ENCODE measurements at places on chromosomes 2 and 18. TPM values are rescaled to one million over a fixed set of nuclear protein-coding genes. Genes with fewer than 3 reads are reported as not detected.

Gene SLC30A3
- 0.47 TPM for total RNA-seq

Gene FTCDNL1
- total RNA-seq, result 2.8 TPM

Gene SLC9A4
- 0.18 TPM for total RNA-seq

Gene ECEL1
- 0.21 TPM for total RNA-seq

Gene ELMOD3
- total RNA-seq, result 21.7 TPM

Gene C2orf80
- total RNA-seq, result not detected

DNA sequence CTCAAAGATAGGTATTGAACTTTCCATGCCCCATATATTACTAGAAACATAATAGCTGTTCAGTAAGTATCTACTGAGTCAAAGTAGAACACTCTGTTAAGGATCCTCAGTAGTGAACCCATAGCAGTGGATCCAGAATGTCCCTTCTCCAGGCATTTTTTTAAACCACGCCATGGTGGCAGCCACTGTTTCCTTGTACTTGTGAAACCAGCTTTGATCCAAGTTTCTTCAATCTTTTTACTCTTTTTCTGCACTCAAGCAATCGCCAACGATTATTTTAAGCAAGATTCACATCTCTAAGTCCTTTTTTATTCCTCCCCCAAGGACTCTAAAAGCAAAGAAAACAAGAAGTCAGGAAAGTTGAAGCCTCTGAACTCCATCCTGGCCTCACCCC, 291.2 kb upstream of the SLC14A2 start:
- no peak for DNase-seq

DNA sequence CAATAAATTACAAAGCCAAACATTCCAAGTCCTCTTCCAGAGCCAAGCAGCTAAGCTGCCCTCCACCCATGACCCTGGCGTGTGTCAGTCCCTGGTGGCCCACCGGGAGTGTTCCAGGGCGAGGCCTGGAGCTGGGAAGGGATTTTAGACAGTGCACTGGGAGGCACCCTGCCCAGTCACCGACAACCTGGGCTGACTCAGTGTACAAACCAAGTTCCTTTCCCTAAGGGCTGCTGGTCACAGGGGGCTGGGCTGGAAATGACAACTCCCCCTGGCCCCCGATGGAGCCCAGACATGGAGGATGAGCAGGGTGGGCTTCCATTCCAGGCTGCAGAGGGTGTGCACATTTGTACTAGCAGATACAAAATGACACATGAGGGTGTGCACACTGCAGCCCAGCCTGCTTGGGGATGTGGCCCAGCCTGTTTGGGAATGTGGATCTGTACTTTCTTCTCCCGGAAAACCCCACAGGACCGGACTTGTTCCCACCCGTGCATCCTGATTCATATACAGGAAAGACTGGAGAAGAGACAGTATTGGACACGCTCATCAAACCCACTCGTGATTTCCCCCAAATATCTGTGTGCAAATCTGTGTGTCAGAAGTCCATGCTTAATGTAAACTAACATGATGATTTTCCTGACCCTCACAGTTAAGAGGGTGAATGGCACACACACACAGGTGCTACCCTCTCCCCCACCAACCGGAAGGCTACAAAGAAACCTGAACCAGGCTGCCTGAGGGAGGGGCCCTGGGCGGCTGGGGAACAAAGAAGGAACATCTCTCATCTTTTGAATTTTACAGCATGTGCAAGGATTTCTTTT, 58.9 kb downstream of the NDUFA10 start:
- DNase-seq, result no peak

GRCh38 chr2:120323214-120323613, 22.7 kb upstream of the INHBB start:
- no peak for DNase-seq

GRCh38 chr2:24903161-24904103, 16.6 kb downstream of the ADCY3 start:
- DNase-seq, result no peak

DNA sequence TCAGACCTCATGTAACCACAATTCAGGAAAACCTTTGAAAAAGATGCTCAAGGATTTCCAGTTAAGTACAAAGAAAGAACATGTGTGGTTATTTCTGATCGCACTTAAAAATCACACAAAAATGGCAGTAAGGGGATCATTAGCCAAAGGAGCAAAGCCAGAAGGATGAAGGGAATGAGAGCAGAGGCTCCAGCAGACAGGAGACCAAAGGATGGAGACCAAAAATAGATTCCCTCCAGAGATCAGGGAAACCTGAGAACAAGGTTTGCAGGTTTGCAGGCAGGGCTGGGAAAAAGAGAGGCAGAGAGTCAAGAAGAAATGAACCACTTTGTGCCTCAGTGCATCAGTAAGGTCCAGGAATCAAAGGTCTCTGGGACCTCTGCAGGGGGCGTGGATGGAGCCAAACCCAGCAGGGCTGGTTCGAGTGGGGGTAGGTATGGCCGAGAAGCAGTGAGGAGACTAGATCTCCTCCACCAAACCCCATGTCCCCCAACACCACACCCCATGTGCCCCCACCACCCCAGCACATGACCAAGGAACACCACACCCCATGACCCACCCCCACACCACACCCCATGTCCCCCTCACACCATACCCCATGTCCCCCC, 98.5 kb upstream of the GPC1 start:
- DNase-seq, result peak; percentile 8

DNA sequence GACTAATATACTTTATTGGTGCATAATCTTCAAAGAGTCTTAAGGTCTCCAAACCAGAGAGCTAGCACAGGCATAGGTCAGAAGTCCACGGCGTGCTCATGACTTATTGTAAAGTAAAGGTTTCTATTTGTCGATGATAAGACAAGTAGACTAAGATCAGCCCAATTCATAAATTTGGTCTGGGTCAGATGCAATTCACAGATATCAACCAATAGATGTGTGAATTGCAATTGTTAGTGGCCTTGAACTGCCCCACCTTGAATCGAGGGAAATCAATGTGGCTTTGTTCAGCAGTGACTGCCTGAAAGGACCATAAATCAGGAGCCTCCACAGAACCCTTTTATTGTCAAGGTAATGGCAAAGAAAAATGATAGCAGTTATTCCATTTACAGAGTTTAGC, 39.1 kb upstream of the CPS1 start:
- no peak for DNase-seq

DNA sequence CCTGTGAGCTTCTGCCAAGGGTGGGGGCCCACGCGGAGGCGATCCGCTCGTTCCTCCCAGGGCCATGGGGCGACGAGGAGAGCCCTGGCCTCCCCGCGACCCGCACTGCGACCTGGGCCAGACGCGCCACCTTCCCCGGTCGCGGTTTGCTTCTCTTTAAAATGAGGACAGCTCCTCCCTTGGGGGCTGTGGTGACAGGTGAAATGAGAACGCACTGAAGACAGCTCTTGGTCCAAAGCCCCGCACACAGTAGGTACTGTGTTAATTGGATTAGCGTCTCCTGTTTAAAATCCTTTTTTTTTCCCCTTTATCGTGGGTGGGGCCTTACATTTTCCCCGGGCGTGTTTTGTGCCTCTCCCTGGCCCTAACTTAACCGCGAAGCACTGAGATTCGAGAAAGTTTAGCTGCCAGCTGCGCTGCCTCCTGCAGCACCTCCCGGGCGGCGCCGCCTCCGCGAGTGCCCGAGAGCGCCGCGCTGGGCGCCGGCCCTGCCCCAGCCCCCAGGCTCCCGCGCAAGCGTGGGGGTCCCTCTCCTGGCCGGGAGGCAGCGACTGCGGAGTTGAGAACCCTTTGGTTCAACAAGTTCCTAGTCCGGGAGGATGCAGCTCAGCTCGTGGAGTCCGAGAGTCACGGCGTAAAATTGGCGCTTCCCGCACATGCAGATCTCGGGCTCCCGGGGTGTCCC, 1.1 kb downstream of the HPCAL1 start:
- DNase-seq, result peak; percentile 67

DNA sequence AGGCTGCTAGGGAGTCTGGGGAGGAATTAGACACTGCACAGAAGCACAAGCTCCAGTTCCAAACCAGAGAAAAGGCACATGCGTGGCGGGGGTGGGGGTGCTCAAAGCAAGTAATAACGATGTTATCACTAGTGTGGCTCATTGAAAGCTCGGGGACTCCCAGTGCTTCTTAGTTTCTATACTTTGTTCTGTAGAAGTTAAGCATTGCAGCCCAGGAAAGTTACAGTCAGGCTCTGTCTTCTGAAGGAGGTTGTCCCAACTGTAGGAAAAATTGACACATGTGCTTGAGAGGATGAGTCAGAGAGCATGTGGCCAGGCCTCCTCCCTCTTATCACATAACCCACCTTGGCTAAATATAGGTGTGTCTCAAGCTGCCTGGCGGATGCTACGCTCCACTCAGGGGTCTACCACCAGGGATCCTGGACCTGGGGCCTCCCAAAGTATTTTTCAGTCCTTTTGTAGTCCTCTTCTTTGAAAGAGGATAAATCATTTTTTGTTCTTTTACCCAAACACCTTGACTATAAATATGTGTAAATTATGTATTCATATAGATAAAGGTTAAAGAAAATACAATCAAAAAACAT, 3.8 kb downstream of the GALNT5 start:
- DNase-seq, result peak; percentile 50

GRCh38 chr2:197286805-197287595, 23.6 kb downstream of the ANKRD44 start:
- peak; percentile 77 for DNase-seq

GRCh38 chr18:8290435-8290834, 318.8 kb upstream of the RAB12 start:
- no peak for DNase-seq

GRCh38 chr2:15643791-15644585, 52.3 kb downstream of the DDX1 start:
- no peak for DNase-seq

DNA sequence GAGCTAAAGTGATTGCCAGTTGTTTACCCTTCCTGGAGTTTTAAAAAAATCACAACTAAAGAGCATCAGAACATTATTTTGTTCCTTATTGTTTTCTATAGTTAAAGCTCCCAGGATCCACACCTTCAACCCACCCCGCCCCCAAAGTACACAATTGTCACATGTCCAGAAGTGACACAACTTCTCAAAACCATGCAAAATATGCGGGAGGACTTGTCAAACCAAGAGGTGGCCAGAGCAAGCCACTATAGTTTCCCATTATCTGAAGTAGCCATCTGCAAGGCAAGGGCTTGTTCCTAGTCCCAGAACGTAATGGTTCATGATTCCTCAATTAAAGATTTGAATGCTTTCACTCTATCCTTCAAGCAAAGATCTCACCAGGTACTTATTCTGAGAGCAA, 9.9 kb upstream of the INO80C start:
- DNase-seq, result no peak

DNA sequence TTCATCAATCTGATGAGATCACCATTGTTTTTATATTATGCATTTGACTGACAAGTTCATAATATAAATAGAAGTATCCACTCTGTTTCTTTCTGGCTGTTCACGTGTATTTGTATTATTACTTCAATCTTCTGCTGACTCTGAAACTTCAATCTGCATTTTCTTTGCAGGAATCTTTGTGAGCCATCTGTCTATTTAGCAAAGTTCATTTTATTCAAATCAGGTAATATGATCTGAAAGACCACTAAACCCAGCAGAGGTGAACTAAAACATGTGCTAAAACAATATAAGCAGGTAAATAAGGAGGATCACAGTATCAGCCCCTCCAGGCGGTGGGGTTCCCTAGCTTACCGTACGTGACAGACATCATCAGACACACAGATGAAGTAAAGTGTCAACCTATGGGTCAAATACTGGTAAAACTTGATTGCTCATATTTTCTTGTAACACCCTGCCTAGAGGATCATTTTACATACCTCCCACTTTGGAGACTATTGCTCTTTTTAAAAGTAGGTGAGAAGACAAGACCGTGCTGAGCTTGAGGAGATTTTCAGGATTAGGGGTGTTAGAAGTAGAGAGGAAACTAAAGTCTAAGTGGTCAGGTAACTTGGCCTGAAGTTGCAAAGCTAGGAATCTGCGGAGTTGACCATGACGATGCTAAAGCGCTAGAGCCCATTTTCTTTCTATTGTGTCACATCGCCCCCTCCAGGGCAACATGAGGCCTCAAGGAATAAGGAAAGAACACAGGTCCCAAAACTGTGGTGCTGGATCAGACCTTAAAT, 9.0 kb downstream of the DTNB start:
- DNase-seq, result peak; percentile 43

DNA sequence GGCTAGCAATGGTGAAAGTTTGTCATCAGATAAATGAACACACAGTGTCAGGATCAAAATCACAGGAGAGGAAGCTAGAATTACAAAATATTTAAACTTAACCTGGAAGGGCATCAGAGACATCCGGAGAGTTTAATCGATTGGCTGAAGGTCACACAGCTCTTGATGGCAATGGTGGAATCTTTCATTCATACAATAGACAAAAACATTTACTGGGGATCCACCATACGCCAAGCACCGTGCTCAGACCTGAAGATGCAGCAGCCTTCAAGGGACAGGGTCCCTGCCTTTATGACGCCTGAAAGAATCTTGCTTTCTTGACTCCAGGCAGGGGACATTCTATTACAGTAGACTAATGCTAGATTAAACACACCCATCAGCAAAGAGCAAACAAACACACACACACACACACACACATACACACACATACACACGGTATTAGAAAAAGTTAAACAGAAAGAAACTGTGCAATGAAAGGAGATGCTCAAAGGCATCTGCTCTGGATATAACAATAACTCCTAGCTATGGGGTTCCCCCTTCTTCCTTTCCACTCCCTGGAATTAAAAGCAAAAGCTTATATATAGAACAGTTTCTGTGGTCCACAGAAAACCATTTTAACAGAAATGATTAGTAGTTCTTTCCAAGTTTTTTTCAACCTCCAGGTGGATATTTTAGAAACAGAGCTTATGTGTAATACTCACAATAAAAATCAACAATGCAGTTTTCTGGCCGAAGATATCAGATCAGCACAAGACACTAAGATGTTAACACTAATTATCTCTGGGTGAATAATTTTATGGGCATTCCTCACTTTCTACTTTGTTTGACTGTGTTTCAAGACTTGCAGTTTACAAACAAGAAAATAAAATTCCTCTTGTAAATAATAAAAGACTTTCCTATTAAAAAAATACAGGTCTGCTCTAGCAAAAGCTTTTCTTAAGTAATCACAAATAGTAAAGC, 151.7 kb downstream of the ANKRD44 start:
- DNase-seq, result no peak

DNA sequence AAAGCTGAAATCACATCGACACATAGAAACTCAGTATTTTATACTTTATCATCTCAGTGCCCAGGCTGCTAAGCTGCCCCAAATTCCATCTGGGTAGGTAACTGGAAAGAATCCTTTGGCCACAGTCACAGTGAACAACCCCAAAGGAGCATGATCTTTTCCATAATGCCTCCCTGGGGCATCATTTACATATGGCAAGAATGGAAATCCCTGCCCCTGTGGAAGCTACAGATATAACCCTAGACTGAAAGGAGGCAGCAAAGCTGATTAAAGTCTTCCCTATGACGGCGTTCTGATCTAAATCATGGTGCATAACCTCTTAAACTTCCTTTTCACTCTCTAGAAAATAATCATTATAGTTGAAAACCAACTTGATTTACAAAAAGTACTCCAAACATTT, 41.5 kb downstream of the MAP3K19 start:
- no peak for DNase-seq

GRCh38 chr2:59858540-59858939, 694.9 kb downstream of the BCL11A start:
- no peak for DNase-seq

Measured in activated CD8-positive, alpha-beta memory T cell treated with anti-CD3 and anti-CD28 coated beads, Interleukin-2, amount 10 ng/mL, durations not matched to agents 7 days and 5 days (primary cell).